ENCODE measurements at places on chromosomes 1 and 21.

DNA sequence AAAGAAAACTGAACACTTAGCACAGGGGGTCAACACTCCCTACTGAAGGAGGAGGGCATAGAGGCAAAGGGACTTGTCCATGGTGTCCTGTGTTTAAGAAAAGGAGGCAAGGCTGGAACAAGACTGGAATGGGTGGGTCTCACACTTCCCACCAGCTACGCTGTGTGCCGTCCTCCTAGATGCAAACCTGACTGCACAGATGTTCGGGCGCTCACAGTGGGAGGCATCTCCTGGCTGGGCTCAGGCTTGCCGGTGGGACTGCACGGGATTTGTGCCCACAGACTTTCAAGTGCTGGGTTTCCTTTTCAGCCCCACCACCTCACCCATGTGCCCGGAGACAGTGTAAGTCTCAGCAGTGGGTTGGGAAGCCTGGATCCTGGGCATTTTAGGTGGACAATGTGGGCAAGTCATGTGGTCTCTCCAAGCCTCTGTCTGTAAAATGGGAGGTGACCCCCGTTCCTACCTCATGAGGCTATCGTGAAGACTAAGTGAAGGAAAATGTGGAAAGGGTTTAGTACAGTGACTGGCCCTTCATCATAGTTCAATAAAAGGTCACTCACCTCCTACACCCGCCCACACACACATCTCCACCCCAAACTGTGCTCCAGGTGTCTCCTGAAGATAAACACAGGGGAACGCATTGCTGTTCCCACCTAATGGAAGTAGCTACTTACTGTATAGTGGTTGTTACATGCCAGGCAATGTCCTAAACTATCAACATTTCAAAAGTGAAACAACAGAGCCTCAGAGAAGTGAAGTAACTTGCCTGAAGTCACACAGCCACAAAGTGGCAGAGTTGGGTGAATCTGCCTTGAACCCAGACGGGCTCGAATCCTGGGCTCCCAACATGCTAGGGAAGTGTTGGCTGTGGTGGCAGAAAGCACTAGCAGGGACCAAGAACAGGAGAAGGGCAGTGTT, 36.0 kb downstream of the ATP1A1 start:
- DNase-seq, result no peak

- no peak for DNase-seq
Measured at GRCh38 chr1:234645964-234646363, 36.0 kb upstream of the IRF2BP2 start.

- no peak for DNase-seq
Measured at GRCh38 chr1:67571901-67572593, 113.0 kb upstream of the GADD45A start.

GRCh38 chr1:4701276-4701675, 46.9 kb downstream of the AJAP1 start:
- no peak for DNase-seq

DNA sequence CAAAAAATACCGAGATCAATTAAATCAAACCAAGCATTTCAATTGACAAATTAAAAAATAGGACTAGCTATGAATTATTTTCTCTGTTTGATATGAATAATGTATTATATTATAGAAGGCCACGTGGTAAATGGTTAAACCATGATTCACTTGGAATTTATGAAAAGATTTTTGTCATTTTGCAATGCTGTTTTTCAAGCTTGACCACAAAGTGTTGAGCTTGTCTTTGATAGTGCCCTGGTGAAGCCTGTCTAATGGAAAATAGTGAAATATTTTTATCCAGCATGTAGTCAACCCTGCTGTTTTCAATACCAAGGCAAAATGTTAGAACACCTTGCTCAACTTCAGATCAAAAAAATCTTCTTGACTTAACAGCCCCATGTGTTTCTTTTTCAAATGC, 288.0 kb upstream of the PRMT6 start:
- no peak for DNase-seq

DNA sequence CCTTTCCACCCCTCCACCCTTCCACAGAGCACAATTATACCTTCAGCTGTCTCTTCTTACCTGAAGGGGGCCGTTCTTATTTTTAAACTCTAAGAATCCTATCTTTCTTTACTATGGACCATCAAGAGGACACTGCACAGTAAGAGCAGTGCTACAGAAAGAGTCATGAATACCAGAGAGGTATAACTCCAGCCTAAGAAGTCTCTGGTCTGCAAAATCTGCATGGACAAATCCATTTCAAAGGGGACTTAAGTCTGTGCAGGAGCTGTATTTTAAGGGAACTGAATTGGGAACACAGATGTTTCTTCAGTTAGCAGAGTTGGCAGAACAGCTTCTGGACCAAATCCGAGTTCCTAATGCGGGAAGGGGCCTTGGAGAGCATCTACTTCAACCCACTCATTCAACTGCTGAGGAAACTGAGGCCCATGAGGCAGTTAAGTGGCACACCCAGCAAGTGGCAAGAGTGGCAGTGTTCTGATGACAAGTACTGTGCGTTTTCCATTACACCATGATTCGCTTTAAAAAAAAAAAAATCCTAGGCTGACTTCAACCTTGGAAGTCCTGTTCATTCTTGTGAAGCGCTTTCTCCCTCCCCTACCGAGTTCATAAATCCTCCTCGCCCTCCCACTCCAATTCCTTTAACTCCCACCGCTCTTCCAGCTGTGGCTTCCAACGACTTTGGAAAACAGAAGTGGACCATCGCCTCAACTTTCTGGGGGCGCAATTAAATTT, 1.8 kb downstream of the PLPP3 start:
- DNase-seq, result no peak

GRCh38 chr1:48560116-48560515, 88.1 kb upstream of the SPATA6 start:
- DNase-seq, result no peak

DNA sequence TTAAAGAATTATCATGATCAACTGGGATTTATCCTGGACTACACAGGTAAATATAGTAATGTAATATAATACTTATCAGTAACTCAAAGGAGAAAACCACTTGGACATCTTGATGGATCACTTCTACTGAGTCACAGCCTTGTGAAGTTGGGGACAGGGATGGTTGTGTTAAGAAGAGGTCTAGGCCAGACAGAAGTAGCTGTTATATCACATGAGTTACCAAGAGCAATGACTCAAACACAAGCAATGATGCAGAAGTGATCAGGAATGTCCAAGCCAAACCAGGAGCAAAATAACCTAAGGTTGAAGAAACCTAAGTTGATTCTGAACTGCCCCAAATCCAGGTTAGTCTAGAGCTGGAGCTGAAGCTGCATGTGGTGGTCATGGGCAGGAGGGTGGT, 424.5 kb upstream of the DAB1 start:
- no peak for DNase-seq

- DNase-seq, result no peak
Measured at GRCh38 chr1:115545096-115545720, 96.6 kb upstream of the VANGL1 start.

GRCh38 chr1:241600496-241600901, 39.7 kb downstream of the CHML start:
- no peak for DNase-seq

- no peak for DNase-seq
Measured at GRCh38 chr1:194378517-194378916, 1192.1 kb upstream of the B3GALT2 start.

- DNase-seq, result no peak
Measured at GRCh38 chr1:20102875-20103274, 16.5 kb downstream of the PLA2G2D start.

GRCh38 chr1:115296981-115297380, 41.1 kb downstream of the NGF start:
- no peak for DNase-seq

DNA sequence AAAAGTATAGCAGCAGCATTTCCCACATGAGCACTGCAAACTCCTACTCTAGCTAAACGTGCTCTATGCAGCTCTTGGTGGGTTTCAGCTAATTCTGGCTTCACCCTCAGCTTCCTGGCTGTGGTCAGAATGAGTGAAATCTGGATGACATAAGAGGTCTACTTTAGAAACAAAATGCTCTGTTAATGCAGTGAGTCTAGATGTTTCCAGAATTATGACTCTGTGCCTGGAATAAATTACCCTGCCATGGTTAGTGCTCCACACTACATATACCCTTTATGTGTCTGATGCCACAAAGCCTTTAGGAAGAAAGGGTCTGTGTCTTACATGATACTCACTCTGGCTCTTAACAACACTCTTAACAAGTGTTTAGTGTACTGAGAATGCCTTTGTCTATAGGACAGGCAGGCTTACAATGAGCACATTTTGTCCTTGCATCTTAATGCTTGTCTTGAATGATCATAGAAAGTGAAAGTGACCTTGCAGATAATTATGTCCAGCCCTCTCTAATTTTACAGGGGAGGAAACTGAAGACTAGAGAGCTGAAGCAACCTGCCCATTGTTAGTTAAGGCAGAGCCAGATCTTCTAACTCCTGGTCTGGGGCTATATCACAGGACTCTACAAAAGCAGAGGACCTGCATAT, 9.2 kb downstream of the S100A10 start:
- DNase-seq, result no peak

DNA sequence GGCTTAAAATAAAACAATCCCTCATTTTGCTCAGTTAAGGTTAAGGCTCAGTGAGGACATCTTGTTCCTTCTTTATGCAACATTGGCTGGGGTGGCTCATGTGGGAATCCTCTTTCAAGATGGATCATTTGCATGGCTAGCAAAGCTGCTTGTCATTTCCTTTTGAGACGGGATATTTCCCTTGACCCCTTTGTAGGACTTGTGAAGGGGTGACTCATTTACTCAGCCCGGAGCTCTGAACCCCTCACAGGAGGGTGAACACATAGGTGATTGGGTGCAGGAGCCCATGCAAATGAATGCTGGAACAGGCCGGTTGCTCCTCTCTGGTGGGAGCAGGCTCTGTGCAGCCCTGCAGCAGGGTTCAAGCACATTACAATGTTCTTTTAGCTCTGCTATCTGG, 15.8 kb upstream of the C8A start:
- DNase-seq, result no peak

DNA sequence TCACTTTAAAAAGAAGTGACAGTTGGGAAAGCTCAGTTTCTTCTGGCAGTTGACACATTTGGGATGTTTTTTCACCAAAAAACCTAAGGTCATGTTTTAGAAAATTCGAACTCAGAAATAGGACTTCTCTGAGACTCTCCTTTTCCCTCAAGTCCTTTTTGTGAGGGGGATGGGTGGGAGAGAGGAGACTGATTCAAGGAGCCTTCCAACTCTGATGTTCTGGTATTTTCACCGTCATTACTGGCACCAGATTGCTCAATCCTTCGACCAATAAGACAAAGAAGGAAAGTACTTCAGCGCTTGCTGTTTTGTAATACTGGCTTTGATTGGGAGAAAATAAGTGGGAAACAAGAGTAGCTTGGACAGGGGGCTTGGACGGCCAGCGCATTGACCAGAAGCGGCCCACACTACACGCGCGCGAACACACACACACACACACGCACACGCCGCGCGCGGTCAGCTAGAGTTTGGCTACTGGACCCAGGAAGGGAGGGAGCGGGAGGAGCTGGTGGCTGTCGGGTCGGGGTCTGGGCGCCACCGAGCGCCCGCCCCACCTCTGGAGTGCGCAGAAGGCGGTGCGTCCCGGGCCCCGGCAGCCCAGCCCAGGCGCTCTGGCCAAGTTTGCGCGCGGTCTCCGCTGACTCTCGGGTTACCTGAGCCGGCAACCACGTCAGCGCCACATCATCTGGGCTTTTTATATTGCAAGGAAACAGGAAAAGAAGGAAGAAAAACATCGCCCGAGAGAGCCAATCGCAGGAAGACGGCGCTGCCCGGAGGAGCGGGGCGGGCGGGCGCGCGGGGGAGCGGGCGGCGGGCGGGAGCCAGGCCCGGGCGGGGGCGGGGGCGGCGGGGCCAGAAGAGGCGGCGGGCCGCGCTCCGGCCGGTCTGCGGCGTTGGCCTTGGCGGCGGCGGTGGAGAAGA, at the start of gene KCNK1:
Gene KCNK1, plus strand, starts transcription at position 855 of the 921 bp plus-strand sequence. Its CDS starts 66 bp downstream, at position 921.
- no peak for DNase-seq

DNA sequence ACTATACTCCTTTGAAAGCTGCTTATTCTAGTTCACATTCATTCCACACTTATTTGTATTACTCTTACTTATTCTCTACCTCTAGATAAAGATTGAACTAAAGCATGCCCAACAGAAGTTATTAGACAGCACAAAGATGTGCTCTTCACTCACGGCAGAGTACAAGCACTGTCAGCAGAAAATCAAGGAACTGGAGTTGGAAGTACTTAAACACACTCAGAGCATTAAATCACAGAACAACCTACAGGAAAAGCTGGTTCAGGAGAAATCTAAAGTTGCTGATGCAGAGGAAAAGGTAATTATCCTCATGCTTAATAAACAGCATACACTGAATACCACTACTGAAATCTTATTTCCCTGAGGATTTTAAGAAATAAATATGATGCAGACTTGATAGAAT, 81.3 kb upstream of the PPIH start:
- no peak for DNase-seq

DNA sequence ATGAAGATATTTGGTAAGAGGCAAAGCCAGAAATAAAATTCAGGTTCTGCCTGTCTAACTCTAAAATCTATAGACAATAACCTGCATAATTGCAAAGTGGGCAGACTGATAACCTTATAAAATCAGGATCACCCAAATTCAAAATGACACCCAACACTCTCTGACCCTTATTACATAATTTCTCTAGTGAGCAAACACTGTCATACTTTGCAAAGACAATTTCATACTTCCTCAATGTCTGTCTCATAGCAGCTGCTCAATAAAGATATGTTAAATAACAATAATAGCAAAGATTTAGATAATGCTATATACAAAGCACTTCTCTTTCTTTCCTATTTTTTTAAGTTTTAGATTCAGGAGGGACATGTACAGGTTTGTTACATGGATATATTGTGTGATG, 118.5 kb downstream of the UCHL5 start:
- no peak for DNase-seq

- DNase-seq, result no peak
Measured at GRCh38 chr1:20560966-20561365, 8.6 kb downstream of the FAM43B start.

- DNase-seq, result no peak
Measured at GRCh38 chr21:44464351-44464750, 9.0 kb downstream of the LRRC3 start.

GRCh38 chr1:179298952-179299351, 5.4 kb downstream of the SOAT1 start:
- no peak for DNase-seq

DNA sequence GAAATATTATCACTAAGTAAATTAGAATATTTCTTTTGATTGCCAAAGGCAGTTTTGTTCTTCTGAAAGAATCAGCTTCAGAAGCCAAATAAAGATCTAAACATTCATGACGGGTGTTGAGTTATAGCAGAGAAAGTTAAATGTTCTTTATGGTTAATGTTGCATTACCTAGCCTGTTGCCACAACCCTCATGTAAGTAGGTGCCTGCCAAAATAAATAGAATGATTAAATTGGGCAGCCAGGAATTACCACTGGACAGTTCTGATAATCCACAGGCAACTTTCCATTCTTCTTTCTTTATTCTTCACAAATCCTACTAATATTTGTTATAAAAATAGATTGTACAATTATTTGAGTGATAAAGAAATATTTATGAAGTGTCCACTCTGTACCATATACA, 217.9 kb upstream of the NRIP1 start:
- DNase-seq, result no peak

GRCh38 chr1:10236405-10237156, 26.2 kb downstream of the KIF1B start:
- no peak for DNase-seq

DNA sequence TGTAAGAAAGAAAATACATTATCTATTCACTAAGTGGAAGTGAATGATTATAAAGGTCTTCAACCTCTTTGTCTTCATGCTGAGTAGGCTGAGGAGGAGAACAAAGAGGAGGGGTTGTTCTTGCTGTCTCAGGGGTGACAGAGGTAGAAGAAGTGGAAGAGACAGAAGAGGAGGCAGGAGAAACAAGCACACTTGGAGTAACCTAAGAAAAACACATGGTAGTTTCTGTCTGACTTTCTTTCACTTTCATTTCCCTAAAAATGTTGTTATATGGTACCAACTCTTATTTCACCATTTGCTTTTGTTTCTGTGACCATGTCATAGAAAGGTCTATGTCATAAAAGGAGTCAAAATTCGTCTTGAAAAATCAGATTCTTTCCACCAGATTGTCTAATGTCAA, 696.6 kb upstream of the BRINP3 start:
- DNase-seq, result peak; percentile 3

All from GM18507 (cell line).